ENCODE measurements at places on chromosomes 2 and 18. TPM values are rescaled to one million over a fixed set of nuclear protein-coding genes. Genes with fewer than 3 reads are reported as not detected.

DNA sequence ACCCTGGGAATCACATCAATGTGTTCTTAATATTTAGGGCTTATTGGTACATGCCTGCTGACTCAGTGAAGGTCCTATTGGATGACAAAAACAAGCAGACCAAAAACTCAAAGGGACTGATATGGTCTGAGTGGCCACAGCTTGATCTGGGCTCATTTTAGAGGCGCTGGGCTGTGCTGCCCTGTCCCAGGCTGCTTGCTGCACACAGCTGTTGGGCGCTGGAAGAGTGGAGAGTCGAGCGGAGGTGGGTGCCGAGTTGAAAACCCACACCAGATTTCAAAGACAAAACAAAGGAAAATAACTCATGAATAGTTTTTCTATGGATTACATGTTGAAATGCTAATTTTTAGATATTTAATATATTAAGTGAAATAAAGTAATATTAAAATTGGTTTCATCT is 68.5 kb downstream of the LONRF2 start:
- DNase-seq = no peak

DNA sequence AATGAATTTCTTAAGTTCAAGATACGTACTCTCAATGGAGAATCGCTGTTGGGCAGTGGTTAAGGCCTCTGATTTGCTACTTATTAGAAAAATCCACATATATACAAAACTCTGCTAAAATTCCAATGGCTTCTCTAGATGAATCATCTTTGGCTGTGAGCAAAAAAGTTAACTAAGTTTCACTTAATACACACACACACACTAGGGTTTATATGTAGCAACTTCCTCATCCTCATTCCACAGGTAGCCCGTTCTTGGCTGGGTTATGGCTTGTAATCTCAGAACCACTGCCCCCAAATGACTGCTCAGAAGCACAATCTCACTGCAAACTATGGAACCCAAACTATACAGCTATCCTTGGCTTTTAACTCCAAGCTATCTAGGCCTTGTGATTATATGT is 99.7 kb downstream of the SMAD2 start:
- no peak for DNase-seq

DNA sequence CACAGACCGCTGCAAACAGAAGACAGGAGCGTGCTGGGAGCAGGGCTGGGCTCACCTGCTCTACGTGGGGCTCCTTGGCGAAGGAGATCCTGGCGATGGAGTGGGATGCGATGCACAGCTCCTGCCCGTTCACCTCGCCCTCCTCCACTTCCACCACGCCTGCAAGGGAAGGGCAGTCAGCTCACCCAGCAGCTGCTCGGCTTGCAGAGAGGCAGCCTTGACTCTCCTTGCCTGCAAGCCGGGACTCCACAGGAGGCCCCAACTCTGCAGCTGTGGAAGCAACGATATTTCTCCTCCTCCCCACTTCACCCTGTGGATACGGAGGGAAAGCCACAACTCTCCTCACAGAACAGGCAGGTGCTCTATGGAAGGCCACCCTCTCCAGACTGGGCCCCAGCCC is 35.1 kb downstream of the THAP4 start:
- DNase-seq = no peak

DNA sequence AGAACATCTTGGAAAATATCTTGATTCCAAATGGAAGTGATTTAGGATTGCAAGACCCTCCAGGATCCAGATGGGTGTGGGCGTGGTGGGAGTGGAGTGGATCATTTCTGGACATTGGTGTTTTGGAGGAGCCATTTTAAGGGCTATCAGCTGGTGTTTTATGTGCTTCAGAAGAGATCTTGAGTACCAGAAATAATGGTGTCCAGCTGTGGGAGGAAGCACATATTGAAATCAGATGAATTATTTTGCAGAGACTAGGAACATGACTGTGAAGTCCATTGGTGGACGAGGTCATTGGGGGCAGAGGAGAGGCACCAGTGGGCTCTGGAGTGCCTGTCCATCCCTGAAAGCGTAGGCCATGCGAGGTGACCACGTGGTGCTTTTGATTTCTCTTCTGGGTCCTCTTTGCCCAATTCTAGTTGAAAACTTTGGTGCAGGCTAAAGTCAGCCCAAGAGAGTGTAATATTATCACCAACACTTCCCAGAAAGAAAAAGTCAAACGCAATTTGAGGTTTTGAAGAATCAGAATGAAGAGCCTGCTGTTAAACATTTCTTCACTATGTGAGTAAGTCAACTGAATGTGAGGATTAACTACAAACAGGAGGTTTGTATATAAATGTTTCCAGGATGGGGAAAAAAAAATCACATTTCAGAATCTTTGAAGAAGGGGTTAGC is 31.6 kb downstream of the RNF144A start:
- DNase-seq = no peak

DNA sequence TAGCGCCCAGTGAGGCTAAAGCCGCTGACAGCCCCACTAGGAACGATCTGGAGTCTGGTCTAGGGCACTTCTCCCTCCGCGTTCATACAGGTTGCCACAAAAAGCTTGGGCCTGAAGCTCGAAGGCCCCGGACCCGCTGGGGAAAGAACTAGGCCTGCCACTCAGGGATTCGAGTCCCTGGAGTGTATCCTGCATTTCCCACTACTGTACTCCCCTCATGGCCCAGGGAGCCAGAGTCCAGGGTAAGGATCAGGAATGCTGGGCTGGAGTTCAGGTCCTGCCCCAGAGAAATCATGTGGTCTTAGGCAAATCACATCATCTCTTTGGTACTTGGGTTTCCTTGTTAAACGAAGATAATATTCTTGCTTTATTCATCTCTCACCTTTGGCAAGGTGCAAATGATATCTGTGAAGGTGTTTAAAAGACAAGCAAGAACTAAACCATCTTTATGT is 1.4 kb upstream of the ZFP36L2 start:
- DNase-seq = no peak

GRCh38 chr2:181095486-181095885 is 115.1 kb downstream of the UBE2E3 start:
- no peak for DNase-seq

MRPL30 gene
- 46.2 TPM for total RNA-seq

LYG1 gene
- total RNA-seq = not detected

NLRC4 gene
- not detected for total RNA-seq

All from H1 (cell line).